ENCODE measurements at places on chromosomes 12 and 14.

GRCh38 chr12:27277846-27278260 lies 33.8 kb downstream of the STK38L start:
- DNase-seq = no peak

DNA sequence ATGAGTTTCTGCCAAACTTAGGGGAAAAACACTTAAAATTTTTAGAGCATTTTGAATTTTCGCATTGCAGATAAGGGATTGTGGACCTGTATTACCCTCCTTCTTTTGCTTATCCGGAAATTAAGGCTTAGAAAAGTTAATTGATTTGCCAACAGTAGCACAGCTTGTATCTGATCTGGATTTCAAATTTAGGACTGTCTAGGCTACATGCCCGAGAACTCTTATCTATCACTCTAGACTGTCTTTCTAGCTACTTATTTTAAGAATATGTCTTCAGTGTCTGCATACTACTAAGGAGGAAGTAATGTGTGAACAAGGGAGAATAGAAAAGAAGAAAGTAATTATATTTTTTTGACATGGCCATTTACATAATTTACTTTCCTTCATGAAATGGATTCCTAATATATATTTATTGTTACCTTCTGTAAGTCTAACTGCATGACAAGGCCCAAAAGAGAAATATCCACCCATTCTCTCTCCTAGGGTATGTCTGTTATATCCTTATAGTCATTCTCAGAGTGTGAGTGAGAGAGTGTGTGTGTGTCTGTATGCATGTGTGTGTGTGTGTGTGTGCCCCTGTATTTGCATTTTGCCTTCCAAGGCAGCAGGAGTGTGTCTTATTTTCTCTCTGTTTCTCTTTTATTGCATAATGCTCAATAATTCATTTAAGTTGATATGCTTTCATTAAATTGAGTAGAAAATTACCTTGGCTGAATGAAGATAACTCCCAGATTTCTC lies 132.1 kb downstream of the SLC5A8 start:
- no peak for DNase-seq

DNA sequence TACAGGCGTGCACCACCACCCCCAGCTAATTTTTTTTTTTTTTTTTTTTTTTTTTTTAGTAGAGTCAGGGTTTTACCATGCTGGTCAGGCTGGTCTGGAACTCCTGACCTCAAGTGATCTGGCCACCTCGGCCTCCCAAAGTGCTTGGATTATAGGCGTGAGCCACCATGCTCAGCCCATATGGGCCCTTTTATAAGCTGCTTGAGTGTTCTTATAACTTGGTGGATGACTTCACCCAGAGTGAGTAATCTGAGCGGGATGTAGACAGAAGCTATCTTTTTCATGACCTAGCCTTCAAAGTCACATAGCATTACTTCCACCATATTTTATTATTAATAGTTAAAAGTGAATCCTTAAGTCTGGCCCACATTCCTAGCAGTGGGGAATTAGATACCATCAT lies 16.4 kb downstream of the BBOF1 start:
- no peak for DNase-seq

- DNase-seq = no peak
Observed at GRCh38 chr12:118053071-118053985, 7.7 kb downstream of the WSB2 start.

- no peak for DNase-seq
Observed at GRCh38 chr12:59067083-59067482, 146.8 kb upstream of the LRIG3 start.

- no peak for DNase-seq
Observed at GRCh38 chr12:45409966-45410365, 194.1 kb downstream of the ANO6 start.

- DNase-seq = no peak
Observed at GRCh38 chr14:104123879-104124278, 14.5 kb upstream of the KIF26A start.

DNA sequence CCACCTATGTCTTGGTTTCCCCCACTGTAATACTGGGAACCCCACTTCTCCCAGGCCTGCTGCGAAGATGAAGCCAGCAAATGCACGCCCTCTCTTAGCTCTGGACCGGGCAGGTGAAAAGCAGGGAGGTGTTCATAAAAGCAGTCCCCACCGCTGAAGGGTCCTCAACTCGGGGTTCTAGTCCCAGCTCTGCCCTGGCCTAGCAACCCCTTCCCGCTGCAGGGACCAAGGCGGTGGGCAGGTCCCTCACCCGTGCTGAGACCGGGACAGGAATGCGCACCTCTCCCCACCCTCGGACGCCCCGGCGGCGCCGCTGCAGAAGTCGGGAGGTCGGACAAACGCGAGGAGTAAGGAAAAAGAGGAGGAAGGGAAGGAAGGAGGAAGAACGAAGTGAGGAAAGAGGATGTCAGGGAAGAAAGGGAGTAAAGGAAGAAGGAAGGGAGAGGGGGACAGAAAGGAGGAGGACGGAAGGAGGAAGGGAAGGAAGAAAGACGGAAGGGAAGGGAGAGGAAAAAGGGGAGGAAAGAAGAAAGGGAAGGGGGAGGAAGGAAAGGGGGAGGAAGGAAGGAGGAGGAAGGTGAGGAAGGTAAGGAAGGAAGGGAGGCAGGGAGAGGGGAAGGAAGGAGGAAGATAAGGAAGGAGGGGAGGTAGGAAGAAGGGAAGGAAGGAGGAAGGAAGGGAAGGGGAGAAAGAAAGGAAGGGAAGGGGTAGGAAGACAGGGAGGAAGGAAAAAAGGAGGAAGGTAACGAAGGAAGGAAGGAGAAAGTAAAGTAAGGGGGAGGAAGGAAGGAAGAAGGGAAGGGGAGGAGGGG lies 701 bp downstream of the SPRING1 start:
- DNase-seq = no peak
